NB4 (cell line): ENCODE measurements at places on chromosomes 7 and 10.

DNA sequence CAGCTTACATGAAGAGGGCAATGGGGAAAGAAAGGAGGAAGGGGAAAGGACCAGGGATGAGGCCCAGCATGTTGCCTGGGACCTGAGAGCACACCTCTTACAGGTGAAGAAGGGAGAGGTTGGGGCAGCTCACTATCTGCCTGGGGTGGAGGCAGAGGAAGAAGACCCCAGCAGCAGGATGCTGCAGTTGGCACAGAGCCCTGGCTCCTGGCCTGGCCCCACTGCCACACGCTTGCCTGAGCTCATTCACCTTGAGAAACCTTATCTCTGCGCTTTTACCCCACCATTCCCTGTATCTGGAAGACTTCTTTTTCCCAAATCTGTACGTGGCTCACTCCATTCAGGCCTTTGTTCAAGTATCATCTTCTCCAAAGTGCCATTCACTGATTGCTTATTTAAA, 147.8 kb upstream of the TMEM72 start:
- DNase-seq: no peak

DNA sequence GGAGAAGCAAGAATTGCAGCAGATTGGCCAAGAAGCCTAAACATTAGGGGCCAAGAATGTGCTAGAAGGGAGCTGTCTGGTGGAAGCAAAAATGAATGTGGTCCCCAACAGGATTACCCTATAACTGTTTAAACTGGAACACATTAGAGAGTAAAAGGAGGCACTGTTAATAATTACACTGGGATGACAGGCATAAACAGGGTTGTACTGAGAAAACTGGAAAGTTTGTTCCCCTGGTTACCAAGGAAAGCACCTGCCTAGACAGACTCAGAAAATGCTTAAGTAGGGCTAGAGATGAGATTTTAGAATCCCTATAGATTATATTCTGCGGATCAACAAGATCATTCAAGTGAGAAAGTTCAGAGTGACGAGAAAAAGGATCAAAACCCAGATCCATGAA, 100.8 kb downstream of the CTTNBP2 start:
- no peak for DNase-seq

GRCh38 chr7:93062599-93062998, 55.2 kb downstream of the SAMD9 start:
- DNase-seq: no peak

GRCh38 chr10:24850727-24851296, 101.6 kb downstream of the PRTFDC1 start:
- no peak for DNase-seq

DNA sequence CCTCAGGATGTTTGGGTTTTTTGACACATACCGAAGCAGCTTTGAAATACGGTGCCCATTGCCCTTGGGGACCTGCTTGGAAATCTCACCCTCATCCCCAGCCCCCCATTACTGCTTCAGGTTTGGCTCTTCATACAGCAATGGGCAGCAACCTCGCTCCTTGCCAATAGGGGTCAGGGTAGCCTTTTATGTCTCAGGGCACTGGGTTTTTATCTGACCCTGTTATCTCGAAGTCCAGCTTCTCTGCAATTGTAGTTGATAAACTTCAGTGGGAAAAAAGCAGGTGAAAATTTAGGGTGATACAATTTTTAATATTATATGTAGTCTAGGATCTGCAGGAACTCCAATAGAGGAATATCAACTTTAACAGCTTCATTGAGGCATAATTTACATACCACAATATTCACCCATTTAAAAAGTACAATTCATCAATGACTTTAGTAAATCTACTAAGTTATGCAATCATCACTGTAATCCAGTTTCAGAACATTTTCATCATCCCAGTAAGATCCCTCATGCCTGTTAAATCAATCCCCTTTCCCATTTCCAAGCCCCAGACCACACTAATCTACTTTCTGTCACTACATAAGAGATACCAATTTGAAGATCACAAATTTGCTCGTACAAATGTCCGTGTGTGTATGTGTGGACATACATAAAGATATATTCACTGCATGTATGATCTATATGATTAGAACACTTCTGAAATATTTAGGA, 386.2 kb downstream of the KCNMA1 start:
- DNase-seq: peak; percentile 67

- no peak for DNase-seq
Observed at GRCh38 chr10:93225938-93226337, 152.2 kb downstream of the CYP26A1 start.

GRCh38 chr10:117005026-117005526, at the start of gene SHTN1:
SHTN1 (minus strand) TSS chr10:117005187; CDS start chr10:117005079, 108 bp downstream.
- DNase-seq: peak; percentile 7

DNA sequence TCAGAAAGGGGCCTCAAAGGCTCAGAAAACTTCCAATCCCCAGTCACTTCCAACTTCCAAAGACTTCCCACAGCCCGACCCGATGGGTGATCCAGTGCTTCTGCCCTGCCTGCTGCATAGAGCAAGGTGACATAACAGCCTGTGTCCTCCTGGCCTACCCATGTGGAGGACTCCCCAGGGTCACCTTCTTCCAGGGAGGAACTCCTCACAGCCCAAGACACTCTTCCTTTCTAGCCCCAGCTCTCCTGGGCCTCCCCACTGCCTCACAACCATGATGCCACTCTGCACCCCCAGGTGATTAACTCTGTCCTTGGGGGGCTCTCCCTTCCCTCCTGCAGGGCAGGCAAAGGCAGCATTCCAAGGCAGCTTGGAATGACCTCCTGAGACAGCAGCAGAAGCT, 158.4 kb upstream of the PDE1C start:
- no peak for DNase-seq

- peak; percentile 87 for DNase-seq
Observed at GRCh38 chr7:26202019-26202990, 760 bp downstream of the CBX3 start.

DNA sequence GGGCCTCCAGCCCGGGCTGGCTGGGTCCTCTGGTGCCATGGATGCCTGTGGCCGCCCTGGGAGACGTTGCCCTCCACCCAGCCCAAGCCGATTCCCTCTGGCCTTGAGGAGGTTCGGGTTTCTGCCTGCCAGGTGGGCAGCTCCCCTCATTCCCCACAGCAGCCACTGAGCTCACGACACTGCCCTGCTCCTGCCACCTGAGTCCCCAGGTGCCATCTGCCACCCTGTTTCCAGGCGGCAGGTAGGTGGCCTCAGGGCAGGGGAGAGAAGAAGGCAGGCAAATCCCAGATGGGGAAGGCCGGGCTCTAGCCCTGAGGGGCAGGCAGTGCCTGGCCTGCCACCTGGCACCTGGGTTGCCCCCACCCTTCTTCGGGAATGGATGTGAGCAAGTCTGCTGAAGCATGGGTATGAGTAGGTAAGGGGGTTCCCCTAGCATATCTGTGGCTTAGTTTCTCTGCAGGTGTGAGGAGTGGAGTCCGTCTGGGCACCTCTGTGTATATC, 92.2 kb upstream of the PPIF start:
- no peak for DNase-seq
